ENCODE measurements at places on chromosomes 1 and 21.
A peak's percentile ranks its signal among the peaks of the same experiment; 100 is the strongest.

GRCh38 chr1:26946270-26946669, 14.0 kb downstream of the KDF1 start:
- DNase-seq: no peak

GRCh38 chr1:9289090-9289534, 3.6 kb upstream of the SPSB1 start:
- DNase-seq: peak; percentile 88

DNA sequence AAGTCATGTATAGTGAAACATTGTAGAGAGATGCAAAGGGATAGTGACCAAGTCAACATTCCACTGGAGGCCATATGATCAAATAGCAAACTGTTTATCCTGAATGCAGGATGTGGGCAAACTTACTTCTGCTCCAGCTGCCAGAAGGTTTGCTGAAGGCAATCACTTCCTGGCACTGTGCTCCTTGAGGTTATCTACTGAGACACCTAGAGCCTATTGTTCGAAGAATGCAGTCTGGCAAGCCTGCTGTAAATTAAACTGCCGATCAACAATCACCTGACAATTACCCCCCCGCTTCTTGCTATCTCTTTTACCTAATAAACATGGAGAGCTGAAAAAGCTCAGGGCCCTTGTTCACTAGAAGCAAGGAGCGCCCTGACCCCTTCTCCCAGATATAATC, 139.4 kb upstream of the B3GALT2 start:
- DNase-seq: no peak

- DNase-seq: no peak
These were observed 162.2 kb upstream of the FAM78B start for GRCh38 chr1:166328956-166329355.

GRCh38 chr1:8718850-8719361, 98.5 kb downstream of the RERE start:
- DNase-seq: no peak

GRCh38 chr1:184193451-184193850, 141.9 kb downstream of the TSEN15 start:
- no peak for DNase-seq

- no peak for DNase-seq
These were observed 84.5 kb downstream of the PSMG1 start for GRCh38 chr21:39098696-39099200.

DNA sequence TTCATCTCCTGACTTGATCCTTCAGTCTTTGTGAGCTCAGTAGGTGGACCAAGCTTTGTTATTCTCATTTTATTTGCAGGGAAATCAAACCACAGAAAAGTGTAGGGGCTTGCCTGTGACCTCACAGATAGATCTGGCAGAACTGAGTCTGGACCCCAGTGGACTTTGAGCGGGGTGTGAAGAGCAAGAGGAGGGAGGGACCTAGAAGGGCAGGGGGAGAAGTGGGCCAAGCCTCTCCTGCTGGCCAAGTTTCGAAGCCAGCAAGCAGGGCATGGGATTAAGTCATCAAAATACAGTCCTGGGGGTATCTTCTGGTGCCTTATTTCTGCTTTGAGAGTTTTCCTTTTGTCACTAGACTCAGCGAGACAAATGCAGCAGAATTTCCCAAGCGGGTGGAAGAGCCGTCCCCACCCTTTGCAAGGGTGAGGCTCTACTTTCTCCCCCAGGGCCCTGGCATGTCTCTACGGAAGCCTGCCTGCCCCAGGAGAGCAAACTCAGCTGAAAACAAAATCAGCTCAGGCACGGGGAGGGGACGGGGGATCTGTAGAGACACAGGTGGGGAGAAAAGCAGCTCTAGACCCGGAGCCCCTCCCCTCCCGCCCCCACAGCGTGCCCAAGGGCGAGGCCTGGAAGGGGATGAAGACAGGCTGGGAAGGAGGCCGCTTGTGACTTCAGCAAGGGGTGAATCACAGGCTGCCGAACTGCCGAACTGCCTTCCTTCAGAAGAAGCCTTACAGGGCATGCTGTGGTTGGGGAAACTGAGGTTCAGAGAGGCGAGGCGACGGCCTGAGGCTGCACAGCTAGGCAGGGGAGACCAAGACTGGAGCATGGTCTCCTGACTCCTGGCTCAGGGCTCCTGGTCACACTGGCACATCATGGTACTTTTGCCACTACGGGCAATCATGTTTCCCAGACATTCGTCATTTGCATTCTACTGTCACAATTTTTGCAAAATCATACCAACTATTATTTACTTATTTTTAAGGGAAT, 19.2 kb downstream of the PKP1 start:
- no peak for DNase-seq

DNA sequence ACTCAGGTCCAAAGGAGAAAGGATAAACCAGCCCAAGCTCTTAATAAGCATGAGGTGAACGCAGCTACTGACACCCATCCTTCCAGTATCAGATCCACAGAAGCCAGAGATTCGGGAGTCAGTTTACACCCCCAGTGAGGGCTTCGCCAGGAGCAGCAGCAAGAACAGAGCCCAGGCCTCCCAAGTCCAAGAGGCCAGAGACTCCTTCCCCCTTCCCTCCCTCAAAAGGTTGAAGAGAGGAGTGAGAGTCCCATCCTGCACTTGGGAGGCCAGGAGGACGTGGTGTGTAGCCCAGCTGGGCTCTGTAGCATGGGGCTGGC, 72.8 kb downstream of the MRPL37 start:
- DNase-seq: no peak

GRCh38 chr21:28675331-28676041, 317.2 kb downstream of the LTN1 start:
- no peak for DNase-seq

DNA sequence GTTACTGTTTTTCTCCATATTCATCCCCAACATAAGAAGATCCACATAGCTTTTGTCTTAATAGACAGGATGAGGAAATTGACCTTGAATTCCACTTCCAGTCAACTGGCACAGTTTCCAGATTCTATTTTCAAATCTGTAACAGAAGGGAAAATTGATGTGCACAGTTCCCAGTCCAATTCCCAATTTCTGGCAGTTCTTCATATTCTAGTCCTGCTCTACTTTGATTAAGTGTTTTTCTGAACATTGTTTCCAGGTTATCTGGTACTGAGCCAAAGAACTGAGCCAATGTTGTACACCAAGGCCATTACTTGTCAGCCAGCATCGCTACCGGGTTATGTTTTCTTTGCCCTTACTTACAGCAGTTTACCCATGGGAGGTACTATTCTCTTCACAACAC, 1755.4 kb downstream of the PLA2G4A start:
- DNase-seq: no peak

- DNase-seq: no peak
These were observed 11.7 kb downstream of the GADD45A start for GRCh38 chr1:67696708-67697107.

- no peak for DNase-seq
These were observed 22.0 kb downstream of the SLC44A5 start for GRCh38 chr1:75588779-75589475.

- DNase-seq: no peak
These were observed 65.2 kb downstream of the TRIM11 start for GRCh38 chr1:228341450-228341813.

DNA sequence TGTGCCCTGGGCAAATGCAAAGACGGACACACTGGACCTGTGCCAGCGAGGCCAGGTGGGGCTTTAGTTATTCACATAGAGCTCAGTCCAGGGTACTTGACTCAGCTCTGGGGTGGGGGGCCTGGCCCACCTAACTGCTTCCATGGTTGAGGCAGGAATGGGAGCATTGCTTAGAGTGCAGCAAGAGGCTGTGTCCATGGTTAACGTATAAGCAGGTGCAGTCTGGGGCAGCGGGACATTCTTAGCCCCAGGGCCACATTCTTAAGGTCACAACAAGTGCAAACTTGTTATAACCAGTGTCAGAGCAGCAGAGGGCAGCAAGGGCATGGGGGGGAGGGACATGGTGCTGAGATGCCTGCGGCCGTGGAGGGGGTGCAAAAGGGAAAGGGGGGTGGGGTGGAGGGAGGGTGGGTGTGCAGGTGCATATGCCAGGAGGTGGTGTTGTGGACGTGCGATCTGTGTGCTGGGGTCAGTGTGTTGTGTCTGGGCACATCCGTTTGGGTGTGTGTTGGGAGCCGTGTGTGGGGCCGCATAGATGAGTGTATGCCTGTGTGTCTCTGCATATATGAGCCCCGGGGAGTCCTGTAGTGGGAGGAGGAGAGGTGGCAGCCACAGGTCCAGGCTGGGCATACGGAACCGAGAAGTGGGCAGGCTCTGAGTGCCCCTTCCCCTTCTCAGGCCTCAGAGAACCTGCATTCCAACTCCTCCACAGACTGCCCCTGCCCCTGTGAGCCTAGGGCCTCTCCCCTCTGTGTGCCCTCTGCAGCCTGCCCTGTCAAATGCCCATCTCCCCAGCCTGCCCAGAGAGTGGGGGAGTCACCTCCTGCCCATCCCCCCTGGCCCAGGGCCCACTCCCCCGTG, 8.4 kb downstream of the KCNJ10 start:
- DNase-seq: no peak

GRCh38 chr21:29114765-29115500, 15.5 kb upstream of the MAP3K7CL start:
- no peak for DNase-seq

GRCh38 chr1:39754906-39755504, 16.1 kb downstream of the OXCT2 start:
- DNase-seq: no peak

GRCh38 chr1:153217744-153218416, 496 bp downstream of the PRR9 start:
- no peak for DNase-seq

GRCh38 chr1:223199094-223199647, 56.1 kb upstream of the TLR5 start:
- no peak for DNase-seq

DNA sequence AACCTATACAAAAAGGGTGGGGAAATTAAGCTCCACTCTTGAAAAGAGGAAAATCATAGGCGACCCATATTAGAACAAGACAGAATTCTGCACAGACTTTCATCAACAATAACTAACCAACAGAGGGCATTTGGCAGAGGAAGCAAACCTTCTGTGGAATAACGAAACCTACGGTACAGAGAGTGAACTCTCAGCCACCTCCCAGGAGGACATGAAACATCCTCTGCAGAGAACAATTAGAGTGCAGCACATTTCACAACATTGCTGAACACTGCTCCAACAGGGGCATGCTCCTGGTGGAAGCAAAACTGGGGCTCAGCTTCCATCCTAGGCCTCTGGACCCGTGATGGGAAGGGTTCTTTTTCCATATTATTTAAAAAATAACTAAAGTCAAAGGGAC, 110.9 kb downstream of the KCNJ15 start:
- no peak for DNase-seq

GRCh38 chr21:26110715-26111114, 59.9 kb downstream of the APP start:
- no peak for DNase-seq

DNA sequence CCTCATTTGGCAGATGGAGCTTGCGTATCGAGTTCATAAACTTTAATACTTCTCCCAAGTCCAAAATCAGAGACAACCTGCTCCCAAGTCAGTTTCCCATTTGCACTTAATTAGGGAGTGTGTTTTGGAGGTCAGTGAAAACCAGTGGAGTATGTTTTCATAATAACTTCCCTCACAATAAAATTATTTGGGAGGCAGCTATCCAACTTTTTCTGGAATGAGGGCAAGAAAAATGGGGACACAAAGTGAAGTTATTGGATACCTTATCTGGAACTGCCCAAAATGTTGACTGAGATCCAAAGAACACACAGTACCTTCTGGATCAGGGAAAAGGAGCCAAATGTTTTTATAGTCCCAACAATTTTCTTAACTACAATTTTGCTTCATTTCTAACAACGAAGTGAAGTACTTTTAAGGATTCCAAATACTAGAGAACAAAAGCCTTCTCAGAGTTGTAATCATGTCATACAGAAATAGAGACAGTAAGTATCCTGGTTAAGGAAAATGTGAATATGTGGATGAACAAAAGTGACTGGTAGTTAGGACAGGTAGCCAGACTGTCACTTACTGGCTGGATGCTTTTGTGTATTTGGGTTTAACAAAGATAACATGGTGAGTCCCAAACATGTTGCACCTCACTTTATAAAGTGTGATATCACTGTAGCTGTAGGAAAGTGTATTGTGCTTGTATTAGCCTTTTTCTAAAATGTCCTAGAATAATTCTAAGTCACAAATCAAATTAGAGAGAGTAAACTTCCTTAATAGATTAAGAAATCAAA, 325.0 kb downstream of the HLX start:
- DNase-seq: no peak

DNA sequence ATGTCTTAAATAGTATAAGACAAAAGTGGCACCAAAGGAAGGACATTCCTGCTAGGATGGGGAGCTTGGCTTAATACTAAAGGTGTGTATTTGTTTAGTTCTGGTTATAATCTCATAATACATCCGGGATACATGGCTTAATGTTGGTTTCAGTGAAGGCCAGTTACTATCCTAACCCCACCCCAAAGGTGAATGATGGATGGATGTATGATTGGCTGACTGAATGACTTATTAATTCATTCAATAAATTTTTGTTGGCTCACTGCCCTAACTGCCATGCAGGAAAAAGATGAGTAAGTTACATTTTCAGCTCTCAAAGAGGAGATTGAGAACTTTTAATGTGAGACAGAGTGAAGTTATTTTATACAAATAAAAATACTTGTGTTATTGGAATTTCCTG, 52.2 kb downstream of the PHACTR4 start:
- no peak for DNase-seq

- no peak for DNase-seq
These were observed 1.4 kb upstream of the ANKRD13C start for GRCh38 chr1:70355920-70356319.

- DNase-seq: no peak
These were observed 1.2 kb downstream of the ACBD3 start for GRCh38 chr1:226185141-226186036.

- no peak for DNase-seq
These were observed 723.5 kb upstream of the ADAMTS5 start for GRCh38 chr21:27690426-27690825.

- no peak for DNase-seq
These were observed 27.6 kb downstream of the SNX27 start for GRCh38 chr1:151639466-151639865.

DNA sequence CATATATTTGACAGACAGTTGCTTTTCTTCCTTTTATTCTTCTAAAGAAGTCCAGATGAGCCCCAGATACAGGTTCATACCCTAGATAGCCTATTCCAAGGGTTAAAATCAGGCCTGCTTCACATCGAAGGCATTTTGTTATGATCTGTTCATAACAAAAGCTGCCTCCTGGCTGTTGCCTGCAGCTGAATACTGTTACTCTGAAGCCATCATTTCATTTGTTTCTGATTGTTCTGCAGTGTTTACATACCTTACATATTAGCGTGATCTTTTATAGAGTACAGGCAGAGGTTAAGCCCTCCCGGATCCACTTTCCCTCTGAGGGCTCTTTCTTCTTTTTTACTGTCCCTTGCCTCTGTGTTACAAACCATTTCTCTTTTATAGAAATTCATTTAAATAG, 219.0 kb upstream of the HOOK1 start:
- DNase-seq: no peak

DNA sequence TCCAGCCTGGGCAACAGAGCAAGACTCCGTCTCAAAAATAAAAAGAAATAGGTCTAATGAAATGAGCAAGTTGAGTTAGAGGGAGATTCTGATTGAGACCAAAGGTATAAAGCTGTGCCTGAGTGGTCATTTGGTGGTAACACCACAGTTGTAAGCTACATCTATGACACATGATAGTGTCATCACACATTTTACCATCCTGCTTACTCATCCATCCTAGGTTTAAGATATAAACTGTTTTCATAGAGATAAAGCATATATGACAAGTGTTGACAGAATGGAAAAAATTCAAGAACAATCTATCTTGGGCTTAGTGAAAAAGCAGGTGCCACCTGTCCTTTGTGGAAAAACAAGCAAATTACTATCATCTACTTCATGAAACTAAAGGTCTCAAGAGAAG, 7.1 kb upstream of the CFAP141 start:
- DNase-seq: no peak
